ENCODE measurements at places on chromosomes 2 and 18.

DNA sequence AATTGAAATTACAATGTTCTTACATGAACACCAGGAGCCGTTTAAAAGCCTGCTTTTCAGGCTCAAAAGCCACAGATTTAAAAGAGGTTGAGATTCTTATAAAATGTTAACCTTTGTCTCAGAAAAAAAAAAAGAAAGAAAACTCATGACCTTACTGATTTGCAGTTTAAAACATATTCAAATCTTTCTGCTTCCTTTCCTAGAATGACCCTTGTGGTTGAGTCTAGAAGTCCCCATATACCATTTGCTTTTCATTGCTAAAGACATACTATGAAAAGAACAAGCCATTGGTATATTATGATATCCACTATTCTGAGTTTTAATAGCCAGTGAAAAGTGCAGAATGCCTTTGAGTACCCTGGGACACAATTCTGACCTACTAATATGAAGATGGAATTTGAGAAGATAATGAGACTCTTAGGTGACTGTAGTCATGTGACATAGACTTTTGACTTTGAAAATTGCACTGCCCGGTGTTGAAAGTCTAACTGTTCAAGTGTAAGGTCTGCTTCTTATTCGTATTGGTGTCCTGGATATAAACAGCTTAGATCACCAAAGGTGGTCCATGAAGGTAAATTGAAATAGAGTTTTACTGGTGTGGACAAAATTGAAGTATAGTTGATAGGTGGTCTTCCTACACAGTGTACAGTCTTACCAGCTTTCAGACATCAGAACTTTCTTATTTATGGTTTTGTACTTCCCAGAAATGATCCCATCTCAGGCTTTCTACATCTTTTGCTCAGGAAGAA, 117.0 kb downstream of the DOCK10 start:
- no peak for DNase-seq

- no peak for DNase-seq
Measured at GRCh38 chr2:232789082-232789481, 12.7 kb upstream of the KCNJ13 start.

DNA sequence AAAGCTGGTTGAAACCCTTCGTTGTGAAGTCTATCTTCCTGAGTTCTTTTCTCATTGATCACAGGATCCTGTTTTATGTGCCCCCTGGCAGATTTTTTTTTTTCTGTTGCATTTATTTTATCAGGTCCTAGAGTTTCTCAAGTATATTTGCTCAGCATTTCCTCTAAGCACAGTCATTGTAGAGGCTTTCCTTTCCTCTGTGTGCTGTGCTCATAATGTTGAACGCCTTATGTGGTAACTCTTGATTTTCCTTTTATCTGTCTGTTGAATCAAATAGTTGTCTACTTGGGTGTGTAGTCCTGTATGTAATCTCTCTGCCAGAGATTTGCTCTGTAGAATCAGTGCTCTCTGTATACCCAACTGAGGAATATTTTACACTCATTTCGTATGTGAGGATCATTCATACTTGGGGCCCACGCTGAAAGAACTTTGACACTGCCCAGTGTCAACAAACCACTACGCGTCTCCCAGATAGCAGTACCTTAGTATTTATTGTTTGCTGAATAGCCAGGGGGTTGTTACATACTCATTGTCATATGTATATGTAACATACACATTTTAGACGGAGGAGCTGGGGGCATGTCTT, 118.2 kb downstream of the CTNNA2 start:
- DNase-seq: no peak

DNA sequence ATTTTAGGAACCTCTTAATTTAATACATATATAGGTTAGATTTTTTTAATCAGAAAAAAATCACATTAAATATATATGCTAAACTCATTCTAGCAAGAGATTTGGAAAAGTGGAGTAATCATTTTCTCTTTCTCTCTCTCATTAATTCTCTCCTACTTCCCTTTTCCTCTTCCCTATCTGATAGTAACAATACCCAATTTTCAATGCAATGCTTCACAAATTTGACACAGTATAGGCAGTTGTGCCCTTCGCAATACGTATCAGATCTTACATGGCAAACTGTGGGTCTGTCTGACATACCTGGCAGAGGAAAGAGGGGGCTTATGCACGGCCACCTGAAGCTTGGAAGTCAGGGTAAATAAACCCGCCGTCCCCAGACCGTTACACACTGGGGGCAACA, 444.3 kb downstream of the NBAS start:
- DNase-seq: no peak

DNA sequence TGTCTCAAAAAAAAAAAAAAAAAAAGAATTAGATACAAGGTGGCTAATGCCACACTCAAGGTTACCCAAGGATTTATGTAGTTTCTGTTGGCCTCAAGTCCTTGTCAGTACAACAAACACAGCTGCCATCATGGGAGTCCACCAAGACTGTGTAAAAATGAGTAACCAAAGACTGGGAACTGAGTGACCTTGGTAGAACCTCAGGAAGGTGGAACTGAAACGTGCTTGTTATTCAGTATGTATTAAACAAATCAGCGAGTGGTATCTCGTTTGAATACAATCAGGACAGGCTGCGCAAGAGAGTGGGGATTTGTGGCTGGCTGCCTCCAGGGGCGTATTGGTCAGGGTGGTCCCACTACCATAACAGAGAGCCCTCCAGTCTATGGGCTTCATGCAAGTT, 1.6 kb upstream of the SFTPB start:
- DNase-seq: no peak

DNA sequence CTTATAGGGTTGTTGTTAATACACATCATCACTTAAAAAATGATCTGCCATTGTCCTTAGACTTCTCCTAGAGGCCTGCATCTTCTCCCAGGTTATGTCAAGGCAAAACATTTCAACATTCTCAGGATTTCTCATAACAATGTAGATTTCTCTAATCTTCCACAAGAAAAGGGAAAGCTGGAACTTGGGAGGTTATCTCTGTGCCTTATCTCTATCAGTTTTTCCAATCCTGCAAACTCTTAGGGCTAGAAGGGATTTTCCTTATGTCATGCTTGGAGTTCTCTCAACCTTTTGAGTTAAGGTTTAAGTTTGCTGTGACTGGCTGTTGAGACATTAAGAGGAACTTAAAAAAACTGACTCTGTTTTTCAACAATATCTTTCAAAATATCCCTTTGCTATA, 300.6 kb upstream of the TFPI start:
- no peak for DNase-seq

- no peak for DNase-seq
Measured at GRCh38 chr2:8346208-8346607, 335.6 kb upstream of the ID2 start.

- DNase-seq: no peak
Measured at GRCh38 chr18:46224181-46224775, 120.1 kb downstream of the HAUS1 start.

GRCh38 chr2:1572638-1573037, 159.4 kb downstream of the TPO start:
- DNase-seq: no peak

GRCh38 chr18:49691177-49691608, 122.1 kb downstream of the ACAA2 start:
- no peak for DNase-seq

- DNase-seq: no peak
Measured at GRCh38 chr18:34867520-34867919, 157.4 kb downstream of the DTNA start.

DNA sequence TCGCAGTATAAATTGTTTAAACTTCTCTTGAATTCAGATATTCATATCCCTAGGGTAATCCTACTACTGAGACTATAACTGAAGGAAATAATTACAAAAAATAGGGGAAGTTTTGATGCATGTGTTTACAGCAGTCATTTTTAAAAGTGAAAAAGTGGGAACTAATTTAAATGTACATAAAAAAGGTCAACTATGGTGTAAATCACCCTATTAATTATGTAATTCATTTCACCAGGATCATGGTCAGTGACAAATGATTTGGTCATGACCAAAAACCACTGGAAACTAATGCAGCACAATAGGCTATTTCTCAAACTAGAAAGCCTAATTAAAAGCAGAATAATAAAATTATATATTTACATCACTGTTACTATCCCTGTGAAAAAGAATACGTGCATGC, 5.0 kb upstream of the CNGA3 start:
- no peak for DNase-seq

GRCh38 chr2:176931588-176932563, 280.7 kb upstream of the HNRNPA3 start:
- peak; percentile 1 for DNase-seq

DNA sequence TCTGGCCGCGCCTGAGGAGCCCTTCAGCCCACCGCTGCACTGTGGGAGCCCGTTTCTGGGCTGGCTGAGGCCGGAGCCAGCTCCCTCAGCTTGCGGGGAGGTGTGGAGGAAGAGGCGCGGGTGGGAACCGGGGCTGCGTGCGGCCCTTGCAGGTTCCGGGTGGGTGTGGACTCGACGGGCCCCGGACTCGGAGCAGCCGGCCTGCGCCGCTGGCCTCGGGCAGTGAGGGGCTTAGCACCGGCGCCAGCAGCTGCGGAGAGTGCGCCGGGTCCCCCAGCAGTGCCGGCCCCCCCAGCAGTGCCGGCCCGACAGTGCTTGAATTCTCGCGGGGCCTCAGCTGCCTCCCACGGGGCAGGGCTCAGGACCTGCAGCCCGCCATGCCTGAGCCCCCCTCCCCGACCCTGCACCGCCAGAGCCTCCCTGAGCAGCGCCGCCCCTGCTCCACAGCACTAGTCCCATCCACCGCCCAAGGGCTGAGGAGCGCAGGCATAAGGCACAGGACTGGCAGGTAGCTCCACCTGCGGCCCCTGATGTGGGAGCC, 534.2 kb downstream of the ZNF804A start:
- no peak for DNase-seq

DNA sequence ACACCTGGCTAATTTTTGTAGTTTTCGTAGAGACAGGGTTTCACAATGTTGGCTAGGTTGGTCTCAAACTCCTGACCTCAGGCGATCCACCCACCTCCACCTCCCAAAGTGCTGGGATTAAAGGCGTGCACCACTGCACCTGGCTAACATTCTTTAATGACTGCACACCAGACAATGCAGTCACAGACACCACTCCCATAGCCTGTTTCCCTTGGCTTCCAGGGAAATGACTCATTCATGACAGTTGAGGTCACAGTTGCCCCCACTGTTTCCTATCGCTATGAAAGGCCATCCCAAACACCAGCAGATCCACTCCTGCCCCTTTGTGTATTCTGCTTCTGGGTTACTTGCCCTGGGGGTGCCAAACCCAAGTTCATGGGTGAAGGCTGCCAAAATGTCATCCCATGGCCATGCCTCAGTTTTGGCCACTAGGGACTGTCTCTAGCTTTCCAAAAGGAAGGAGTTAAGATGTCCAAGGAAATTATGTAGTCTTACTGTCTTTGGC, 8.7 kb downstream of the CHMP1B start:
- DNase-seq: no peak

DNA sequence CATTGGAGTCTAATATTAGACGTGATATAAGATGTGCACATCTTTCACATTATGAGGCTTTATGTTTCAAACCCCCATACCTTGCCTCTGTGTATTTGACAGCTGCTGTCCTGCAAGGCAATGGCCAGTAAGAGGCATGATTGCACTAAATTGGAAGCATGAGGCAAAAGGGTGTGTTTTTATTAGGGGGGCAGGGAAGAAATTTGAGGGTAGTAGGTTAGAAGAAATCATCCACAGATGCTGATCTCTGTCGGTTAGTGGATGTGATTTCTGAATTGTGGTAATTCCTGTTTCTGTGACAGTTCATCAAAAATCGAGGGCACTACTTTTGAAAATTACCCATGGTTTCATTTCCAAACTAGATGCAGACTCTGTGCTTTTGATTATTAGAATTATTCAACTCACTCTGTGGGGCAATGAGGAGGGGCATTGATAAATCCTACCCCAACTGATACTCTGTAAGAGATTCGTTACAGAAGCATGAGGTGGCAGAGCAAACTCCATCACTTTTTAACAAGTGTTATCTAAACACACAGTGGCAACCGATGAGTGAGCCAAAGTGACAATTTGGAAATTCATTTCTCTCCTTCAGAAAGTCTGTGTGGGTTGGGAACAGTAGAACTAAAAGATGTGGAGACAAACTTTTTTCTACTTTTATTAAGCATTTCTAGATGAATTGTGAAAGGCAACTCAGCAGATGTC, 453.0 kb downstream of the ARHGAP15 start:
- no peak for DNase-seq

- no peak for DNase-seq
Measured at GRCh38 chr2:58852243-58852642, 611.1 kb upstream of the FANCL start.

GRCh38 chr18:42654556-42654955, 460.9 kb downstream of the RIT2 start:
- DNase-seq: no peak

GRCh38 chr2:218345491-218346236, 11.0 kb upstream of the CATIP start:
- DNase-seq: no peak

GRCh38 chr2:176091329-176092258, 927 bp upstream of the HOXD13 start:
- no peak for DNase-seq

DNA sequence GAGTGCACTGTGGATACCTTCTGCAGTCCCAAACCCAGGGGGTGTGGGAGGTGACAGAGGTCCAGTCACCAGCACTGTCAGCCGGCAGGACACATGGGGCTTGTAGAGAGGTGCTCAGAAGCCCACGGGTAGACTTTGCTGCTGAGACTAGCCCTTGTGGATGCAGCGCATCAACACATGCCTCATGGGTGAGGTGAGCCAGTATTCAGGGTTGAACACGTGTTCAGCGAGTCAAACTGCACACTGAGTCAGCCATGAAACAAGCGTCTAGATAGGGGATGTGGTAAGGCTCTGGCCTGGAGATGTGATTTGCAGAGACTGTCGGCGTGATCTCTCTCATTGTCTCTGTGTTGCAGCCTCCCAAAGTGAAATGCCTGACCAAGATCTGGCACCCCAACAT, 35.8 kb upstream of the SCLY start:
- no peak for DNase-seq

DNA sequence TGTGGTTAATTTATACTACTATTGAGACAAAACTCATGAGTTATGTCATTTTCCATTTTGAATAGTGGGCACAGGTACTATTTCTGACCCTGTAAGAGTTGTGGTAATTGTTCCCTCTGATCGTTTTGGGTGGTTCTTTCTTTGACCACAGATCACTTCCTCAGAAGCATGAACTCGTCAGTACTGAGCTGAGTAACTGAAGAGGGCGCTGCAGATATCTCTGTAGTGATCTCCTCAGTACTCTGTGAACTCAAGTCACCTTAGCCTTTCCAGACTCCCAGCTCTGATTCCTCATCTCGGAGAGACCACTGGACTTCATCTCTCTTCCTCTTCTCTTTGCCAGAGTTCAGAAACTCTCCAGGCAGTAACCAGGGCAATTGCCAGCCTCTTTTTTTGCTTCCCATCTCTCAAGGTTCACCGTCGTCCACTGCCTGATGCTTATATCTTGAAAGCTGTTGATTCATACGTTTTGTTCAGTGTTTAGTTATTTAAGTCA, 9.4 kb upstream of the IL1RL1 start:
- DNase-seq: no peak
